ENCODE measurements at places on chromosomes 7 and 10.

GRCh38 chr10:17185873-17186272, 15.6 kb downstream of the TRDMT1 start:
- H3K27me3 ChIP-seq = no peaks in the 10 kb centered on the region
- no peak overlapping the region for H3K4me3 ChIP-seq

GRCh38 chr7:1544178-1544895, 11.7 kb downstream of the TMEM184A start:
- no peaks in the 10 kb centered on the region for H3K27me3 ChIP-seq
- no peak overlapping the region for H3K27ac ChIP-seq
- no peak for DNase-seq

- no peaks in the 10 kb centered on the region for H3K27me3 ChIP-seq
- H3K27ac ChIP-seq = no peak overlapping the region
- DNase-seq = no peak
- no peak overlapping the region for H3K4me3 ChIP-seq
- H3K36me3 ChIP-seq = no peaks in the 10 kb centered on the region
- no peaks in the 10 kb centered on the region for H3K4me1 ChIP-seq
Observed at GRCh38 chr10:65769828-65770227, 1156.0 kb upstream of the LRRTM3 start.

- no peak overlapping the region for H3K27ac ChIP-seq
- H3K36me3 ChIP-seq = no peaks in the 10 kb centered on the region
- H3K4me3 ChIP-seq = no peak overlapping the region
- H3K4me1 ChIP-seq = peaks cover 10% of the 10 kb centered on the region
- H3K27me3 ChIP-seq = no peaks in the 10 kb centered on the region
Observed at GRCh38 chr7:44965937-44966730, 12.7 kb downstream of the MYO1G start.

DNA sequence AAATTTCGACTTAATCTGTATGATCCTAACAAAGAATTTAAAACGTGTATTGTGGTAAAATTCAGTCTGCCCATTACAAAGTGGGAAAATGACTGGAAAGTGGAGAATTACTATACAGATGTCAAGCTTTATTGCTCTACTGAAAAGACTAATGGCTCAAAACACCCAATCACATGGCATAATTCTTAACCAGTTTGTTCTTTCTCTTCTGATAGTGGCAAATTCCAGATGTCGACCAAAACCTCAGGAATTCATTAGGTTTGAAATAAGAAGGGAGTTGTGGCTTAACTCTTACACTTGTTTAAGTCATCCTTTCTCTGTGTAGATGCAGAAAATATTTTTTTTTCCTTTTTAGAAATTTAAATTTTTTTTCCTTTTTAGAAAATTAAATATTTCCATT, 1254.9 kb upstream of the LRRN3 start:
- no peaks in the 10 kb centered on the region for H3K27me3 ChIP-seq
- no peak overlapping the region for H3K4me3 ChIP-seq
- no peaks in the 10 kb centered on the region for H3K4me1 ChIP-seq
- no peak for DNase-seq
- H3K27ac ChIP-seq = no peak overlapping the region
- no peaks in the 10 kb centered on the region for H3K36me3 ChIP-seq

GRCh38 chr10:107496594-107496993, 332.1 kb upstream of the SORCS1 start:
- no peaks in the 10 kb centered on the region for H3K36me3 ChIP-seq
- H3K4me1 ChIP-seq = no peaks in the 10 kb centered on the region
- no peaks in the 10 kb centered on the region for H3K27me3 ChIP-seq
- H3K4me3 ChIP-seq = no peak overlapping the region

GRCh38 chr7:111074748-111075146, 16.2 kb upstream of the LRRN3 start:
- H3K27ac ChIP-seq = no peak overlapping the region
- no peak for DNase-seq
- H3K27me3 ChIP-seq = no peaks in the 10 kb centered on the region
- H3K4me1 ChIP-seq = peaks cover 9% of the 10 kb centered on the region

- H3K36me3 ChIP-seq = no peaks in the 10 kb centered on the region
- no peak overlapping the region for H3K27ac ChIP-seq
- no peak overlapping the region for H3K4me3 ChIP-seq
- H3K4me1 ChIP-seq = no peaks in the 10 kb centered on the region
- H3K27me3 ChIP-seq = no peaks in the 10 kb centered on the region
Observed at GRCh38 chr10:21069278-21069677, 172.2 kb upstream of the NEBL start.
